ENCODE measurements at places on chromosomes 5 and 9.

DNA sequence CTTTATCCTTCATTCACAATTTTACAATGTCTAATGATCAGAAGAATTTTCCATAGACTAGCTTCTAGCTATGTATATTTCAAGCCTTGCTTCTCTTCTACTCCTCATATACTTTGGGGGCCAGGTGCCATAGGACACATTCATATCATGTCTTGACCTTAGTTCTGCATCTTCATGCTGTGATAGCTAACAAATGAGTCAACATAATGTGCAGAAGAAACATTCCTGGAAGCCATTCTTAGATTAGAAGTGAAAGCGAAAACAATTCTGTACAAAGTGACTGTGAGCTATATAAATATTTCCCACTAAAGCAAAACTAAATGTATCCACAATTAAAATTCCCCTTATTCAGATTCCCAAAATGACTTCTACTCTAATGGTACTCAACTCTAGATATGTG, 320.2 kb upstream of the NREP start:
- DNase-seq, result no peak

GRCh38 chr5:172855597-172856292, 21.7 kb downstream of the ERGIC1 start:
- no peak for DNase-seq

DNA sequence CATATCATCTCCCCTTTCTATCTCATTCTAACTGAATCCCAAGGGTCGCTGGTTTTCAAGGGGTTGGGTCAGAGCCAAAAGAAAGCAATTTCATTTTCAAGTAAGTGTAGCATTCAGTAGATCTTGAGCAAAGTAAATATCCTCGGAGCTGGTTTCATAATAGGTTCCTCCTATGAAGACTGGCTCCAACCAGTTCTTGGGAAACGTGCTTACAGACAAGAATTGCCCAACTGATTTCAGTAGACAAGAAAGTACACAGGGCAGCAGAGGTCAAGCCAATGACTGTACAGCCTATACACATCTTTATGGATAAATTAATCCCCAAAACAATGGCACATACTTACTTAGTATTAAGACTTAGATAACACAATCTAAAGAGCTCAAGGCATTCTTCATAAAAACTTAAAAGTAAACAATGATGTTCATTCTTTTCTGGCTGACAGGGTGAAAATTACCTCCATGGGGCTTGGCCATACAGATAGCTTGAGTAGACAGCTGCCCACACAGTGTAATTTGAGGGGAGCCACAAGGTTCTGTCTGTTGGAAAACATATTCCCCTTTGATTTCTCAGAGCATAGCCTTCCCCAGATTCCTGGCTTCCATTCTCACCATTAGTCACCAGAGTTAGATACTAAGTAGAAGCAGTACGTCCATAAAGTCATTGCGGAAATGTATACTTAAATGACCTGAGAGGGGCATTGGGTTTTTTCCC, 163.9 kb downstream of the ARRDC3 start:
- no peak for DNase-seq

DNA sequence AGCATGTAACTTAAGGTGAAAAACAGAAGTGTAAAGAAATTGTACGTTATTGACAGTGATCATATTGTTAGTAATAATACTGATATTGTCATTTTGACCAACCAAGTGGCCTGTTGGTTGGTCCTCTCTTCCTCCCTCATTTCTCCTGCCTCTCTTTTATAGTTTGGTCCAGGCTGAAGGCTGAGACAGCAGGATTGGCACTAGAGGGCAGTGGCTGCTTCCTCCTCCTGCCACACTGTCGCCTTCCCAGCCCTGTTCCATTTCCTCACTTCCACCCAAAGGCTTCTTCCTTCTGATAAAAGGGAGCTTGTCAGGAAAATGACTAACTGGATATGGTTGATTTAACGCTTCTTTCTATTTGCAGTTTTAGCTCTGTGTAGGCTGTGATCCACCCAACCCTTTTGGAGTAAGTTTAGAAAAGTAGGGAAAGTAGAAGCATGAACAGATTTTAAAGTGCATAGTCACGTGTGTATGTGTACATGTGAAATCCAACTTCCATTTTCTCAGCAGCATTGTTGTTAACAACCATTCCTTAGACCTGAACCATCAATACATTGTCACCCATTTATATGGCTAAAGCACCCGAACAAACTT, 35.6 kb downstream of the PTCD2 start:
- DNase-seq, result no peak

DNA sequence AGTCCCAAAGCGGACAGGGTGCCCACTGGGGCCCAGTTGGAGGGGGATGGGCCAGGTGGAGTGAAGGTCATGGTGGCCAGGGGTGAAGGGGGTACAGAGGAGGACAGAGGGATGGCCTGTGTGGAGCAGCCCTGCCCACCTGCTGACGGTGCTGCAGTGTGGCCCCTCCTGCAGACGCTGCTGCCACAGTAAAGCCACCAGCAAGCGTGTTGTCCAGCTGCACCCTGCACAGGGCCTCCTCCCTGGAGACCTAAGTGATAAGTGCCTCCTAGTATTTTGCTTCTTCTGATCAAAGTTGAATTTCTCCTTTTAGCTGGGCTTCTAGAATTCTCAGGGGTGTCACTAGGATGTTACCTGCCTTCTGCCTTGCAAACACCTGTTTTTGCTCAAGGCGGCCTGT, 299.3 kb upstream of the IRX4 start:
- no peak for DNase-seq

GRCh38 chr5:17748941-17749340, 114.7 kb downstream of the TAF11L14 start:
- no peak for DNase-seq

GRCh38 chr5:105752801-105753200, 1917.9 kb downstream of the EFNA5 start:
- DNase-seq, result no peak

DNA sequence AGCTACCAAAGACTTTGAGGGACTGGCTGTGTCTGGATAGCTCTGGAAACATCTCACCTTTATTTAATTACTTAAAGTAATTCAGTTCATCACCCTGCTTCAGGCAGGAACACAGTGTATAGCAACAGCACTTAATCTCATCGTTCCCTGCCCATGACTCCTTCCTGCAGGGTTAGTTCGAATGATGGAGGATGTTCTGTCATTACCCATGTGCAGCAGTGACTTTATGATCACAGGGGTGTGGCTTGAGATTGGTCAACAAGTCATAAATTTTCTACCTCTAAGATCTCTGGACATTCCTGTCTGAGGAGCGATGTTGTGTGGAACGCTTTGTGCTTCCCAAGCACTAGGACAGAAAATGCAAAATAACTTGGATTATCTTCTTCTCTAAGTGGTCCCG, 37.1 kb upstream of the PRUNE2 start:
- no peak for DNase-seq

DNA sequence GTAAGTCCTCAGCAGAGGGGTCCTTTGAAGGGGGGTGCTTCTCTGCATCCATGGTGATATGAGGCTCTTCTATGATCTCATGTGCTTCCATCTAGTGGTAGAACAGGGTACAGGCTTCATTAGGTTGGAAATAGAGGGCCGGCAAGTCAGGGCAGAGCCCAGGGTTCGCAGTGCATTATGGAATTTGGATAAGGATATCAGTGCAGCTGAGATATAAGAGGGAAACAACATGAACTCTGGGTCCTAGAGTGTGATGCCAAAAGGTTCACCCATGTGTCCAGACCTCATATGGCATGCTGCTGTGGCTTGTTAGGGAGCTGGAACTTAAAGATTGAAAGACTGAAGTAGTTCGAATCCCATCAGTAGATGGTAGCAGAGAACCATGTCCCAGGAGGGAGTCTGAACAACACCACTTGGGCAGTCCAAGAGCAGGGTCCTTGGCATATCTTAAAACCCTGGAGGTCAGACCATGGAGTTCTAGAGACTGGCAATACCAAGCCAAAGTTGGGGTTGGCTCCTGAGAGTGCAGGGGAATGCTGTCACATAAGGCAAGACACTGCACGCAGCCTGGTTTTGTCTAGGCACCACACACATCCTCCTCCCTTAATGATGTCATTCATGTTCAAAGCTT, 2.3 kb downstream of the FAM221B start:
- no peak for DNase-seq

Measured in HFF-Myc (cell line).